ENCODE measurements at places on chromosomes 5 and 9.

DNA sequence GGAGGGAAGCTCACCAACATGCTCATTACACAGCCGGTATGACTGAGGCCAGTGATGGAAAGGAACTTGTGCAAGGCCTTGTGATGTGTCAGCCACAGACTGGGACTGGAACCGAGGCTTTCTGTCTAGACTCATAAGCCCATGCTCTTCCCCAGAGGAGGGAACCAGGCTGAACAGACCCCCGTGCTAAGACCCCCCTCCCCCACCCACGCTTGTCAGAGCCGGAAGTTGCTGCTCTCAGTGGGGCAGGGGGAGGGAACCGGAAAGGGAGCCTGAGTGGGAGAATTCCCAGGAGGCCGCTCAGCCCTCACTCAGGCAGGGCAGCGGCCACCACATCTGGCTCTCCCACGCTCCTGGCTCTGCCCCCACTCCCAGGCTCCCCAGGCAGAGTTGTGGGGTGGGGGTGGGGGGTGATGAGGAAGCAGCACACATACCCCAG, 4.1 kb upstream of the PDGFRB start:
- no peak for DNase-seq

DNA sequence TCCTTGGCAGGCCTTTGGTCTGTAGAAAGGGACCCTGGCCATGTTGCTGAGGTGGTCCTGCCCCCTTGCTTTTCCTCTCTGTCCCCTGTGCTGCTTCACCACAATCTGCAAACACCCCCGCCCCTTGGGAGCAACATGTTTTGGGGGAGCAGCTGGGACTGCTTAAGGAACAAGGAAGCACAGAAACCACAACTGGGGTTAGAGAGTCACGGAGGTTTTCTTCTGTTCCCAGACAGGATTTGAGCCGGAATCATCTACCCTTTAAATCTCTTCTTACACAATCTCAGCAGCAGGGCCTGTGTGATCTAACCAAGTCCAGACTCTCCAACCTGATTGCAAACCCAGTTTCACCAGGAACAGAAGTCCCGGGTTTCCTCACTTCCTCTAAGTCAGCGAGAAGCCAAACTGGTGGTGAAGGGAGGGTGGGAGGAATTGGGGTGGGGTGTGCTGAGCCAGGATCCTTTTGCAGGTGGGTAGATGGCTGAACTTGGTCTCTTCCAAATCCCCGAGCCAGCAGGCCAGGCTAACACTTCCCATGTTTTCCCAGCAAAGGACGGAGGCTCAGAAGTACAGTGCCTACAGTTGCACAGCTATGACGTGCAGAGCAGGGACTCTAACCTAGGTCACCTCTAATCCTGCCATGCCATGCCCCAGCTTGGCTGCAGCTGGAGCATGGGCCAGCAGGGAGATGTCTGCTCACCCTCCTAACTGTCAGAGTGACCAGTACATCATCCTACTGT, 25.0 kb downstream of the SH3PXD2B start:
- DNase-seq = no peak

DNA sequence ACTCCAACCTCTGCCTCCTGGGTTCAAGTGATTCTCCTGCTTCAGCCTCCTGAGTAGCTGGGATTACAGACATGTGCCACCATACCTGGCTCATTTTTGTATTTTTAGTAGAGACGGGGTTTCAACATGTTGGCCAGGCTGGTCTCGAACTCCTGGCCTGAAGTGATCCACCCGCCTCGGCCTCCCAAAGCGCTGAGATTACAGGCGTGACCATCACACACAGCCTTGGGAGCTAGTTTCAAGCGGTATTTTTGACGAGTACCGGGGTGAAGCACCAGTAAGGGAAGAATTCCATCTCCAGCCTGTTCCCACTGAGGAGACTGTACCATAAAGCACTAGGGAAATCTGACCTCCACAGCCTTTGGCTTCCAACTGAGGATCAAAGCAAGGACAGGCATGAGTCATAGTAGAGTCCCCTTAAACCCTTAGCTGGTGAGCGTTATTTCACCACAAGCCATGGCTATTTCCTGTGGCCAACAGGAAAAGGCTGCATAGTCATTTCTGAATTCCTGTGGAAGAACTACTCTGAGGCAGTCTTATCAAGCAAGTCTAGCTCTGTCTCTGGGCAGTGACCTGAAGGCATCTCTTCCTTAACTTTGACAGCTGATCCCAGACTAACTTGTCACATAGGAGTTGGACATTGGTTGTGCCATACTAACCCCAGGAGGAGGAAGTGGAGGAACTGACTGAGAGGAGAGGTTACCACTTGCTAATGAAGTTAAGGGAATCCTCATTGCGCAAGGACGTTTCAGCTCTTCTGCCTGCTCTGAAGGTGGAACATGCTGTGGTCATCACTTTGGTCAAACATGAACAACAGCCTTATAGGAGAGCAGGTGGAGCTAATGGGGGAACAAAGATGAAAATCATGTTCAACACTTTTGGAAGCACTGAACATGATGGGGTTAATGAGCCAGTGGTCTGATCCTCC, 85.8 kb upstream of the DMRT1 start:
- no peak for DNase-seq

DNA sequence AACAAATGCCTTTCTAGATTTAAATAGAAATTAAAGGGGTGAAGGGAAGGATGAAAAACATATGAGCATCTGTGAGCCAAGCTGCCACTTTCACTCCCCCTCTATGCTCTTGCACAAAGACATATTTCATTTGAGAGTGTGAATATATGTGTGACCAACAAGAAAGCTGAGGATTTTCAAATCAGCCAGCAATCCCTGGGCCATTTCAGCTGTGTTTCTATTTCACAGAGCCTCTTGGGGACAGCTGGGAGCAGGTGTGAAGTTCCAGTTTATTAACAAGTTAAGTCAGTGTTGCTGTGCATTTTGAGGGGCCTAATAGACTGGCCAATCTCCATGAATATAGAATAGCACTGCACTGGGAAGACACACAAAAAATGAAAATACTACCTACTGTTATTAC, 248.7 kb upstream of the RGMB start:
- DNase-seq = no peak

DNA sequence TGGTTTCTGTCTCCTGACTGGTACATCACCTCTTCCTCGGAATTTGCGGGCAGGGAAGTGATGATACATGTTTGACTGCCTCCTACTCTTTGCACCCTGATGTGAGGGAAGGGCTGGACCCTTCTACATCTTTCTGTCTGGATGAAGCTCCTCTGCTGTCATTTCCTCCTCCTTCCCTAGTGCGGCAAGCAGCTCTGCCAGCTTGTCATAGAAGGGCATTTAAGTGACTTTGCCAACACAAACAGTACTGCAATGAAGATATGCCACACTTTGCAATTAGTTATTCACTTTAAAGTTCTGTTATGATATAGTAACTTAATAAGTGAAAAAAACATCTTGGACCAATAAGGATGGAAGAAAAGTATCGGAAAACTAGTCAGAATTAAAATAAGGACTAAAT, 48.5 kb upstream of the ABL1 start:
- no peak for DNase-seq

GRCh38 chr5:8058616-8059190, 189.8 kb downstream of the MTRR start:
- DNase-seq = no peak

DNA sequence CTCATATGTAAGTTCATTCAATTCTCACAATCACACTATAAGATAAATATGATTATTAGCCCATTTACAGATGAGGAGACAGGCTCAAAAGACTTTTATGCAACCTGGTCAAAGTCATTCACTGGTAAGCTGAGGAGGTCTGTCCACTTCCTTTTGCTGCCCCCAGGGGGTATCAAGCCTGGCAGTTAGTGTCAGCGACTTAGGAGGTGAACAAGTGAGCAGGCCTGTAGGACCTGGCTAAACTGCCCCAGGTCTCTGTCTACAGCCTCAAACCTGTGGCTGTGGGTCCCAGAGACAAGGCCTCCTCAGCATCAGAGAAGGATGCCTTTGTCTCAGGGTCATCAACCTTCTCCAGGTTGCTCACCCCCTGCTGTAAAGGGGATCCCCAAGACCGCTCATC, 10.4 kb downstream of the TGFBI start:
- no peak for DNase-seq

- DNase-seq = no peak
Measured at GRCh38 chr9:97903177-97903576, 19.1 kb downstream of the TRMO start.

- no peak for DNase-seq
Measured at GRCh38 chr5:81878333-81878732, 93.5 kb upstream of the ATG10 start.

- DNase-seq = no peak
Measured at GRCh38 chr9:121636978-121637712, 14.3 kb upstream of the DAB2IP start.

DNA sequence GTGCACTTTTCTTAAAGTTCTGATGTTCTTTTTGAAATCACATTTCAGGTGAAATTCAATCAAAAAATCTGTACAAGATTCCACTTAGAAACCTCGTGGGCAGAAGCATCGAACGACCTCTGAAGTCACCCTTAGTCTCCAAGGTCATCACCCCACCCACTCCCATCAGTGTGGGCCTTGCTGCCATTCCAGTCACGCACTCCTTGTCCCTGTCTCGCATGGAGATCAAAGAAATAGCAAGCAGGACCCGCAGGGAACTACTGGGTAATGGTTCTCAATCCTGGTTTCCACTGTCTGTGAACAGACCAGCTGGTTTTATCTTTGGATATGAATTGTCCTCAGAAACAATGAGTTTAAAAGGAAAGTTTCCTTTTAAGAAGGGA, 8.1 kb upstream of the SLC2A8 start:
- no peak for DNase-seq

- DNase-seq = no peak
Measured at GRCh38 chr9:121989010-121989409, 104.1 kb downstream of the TTLL11 start.

DNA sequence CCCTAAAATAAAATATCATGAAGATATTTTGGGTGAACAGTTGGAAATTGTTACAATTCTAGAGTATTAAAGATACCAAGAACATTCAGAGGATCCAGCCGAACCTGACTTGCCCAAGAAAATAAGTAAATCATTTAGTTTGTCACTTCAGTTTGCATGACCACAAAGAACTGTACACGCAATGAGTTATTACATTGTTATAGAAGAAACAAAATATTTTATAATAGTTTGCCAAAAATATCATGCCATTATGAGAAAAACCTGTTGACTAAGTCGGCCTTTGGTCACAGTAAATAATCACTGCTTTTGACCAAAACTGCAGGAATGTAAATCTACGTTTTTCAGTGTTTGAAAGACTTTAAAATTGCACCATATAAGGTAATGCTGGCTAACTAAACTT, 27.9 kb downstream of the TRIO start:
- no peak for DNase-seq

GRCh38 chr5:179875741-179876609, 17.4 kb upstream of the MRNIP start:
- no peak for DNase-seq

DNA sequence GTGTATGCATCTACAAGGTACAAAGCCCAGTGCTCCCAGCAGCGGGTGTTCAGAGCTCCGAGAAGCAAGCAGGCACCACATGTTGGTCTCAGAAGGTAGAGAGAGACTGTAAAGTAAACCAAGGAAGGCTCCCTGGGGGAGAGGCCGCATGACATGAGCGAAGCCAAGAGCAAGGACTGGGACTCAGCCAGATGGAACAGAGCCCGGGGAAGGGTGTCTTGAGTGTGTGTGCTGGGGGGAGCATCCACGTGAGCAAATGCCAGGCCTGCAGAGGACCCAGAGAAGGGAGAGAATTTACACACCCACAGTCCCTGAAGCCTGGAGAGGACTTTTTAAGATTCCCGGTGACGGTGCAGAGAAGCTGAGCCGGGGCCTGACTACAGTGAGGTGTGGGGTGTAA, 15.2 kb upstream of the KCNIP1 start:
- no peak for DNase-seq

DNA sequence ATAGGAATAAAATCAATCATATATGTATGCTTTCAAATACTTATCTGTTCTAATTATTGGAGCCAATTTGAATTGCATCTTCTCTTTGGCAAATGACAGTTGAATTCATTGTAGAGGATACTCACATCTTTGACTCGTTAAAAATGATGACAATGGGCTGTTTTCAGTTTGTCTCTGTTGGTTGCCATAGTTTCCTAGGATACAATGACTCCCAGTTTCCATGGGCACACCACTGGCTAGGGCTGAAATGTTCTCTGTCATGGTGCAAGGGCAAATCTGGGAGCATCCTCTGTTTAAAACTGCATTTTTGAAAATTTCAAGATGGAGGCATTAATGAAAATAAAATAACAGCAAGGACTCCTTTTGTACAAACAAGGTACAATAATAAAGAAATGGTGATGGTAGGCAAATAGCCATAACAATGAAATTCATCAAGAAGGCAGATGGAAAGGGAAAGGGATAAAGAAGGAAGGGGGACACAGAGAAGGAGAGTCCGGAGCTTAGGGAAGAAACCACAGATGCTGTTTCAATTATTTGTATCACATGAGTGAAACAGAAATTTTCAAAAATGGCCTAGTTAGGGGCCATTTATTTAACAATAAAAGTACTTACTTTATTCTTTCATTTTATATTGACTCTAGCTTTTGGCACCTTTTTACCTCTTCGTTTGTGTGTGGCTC, 378.8 kb upstream of the SEMA6A start:
- peak; percentile 94 for DNase-seq

DNA sequence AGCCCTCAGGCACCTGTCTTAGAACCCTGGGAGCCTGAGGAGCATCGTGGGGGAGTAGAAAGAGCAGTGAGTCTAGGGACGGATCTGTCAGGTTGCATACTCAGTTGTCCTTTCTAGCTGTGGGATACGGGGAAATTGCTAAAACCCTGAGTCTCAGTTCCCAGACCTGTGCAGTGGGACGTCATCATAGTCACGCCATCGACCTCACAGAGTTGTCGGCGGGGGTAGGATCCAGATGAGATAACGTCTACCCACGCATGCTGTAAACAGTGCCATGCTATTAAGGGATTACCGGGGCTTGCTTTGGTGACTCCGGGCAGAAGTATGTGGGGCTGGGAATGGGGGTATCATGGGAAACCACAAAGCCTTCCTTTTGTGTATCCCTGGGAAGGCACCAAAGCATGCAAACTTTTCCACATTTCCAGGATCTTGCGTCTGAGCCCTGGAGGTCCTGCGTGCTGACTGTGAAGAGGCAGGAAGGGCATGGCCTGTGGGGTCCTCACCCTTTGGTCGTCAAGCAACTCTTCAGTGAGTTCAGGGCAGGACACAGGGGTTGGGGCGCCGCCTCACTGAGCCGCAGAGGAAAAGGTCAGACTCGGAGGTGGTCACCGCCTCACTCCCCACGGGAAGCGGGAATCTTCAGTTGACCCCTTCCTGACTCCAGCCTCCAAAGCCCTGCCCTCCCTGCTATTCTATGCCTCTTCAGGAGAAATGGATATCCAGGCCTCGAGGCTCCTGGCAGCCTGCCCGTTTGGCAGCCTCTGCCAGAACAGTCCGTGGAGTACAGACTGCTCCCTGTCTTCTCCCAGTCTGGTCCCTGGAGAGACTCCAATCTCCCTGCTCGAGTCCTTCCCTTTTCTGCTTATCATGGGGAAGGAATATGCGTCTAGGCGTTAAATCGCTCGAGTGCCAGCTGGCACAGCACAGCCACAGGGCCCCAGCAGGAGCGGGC, 186.8 kb upstream of the KLF9 start:
- DNase-seq = peak; percentile 94

All from pons (tissue), 1 donor.